ENCODE measurements at places on chromosomes 3 and 15.

DNA sequence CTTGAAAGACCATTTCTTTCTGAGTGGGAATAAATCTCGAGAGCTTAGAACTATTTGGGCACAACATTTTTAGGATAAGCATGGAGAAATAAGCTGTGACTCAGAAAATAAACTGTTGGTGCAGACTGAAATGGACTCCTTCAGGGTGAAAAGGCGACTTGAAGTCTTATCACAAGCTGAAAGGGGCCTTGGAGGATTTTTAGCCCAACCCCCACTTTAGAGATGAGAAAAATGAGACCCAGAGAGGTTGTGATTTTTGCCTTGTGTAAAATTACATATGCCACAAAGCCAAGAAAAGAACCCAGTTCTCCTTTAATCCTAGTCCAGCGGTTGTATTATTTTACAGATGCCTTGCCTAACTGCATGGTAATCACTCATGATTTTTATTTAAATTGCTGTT is 1.5 kb downstream of the ATP1B3 start:
- DNase-seq: peak; percentile 35

DNA sequence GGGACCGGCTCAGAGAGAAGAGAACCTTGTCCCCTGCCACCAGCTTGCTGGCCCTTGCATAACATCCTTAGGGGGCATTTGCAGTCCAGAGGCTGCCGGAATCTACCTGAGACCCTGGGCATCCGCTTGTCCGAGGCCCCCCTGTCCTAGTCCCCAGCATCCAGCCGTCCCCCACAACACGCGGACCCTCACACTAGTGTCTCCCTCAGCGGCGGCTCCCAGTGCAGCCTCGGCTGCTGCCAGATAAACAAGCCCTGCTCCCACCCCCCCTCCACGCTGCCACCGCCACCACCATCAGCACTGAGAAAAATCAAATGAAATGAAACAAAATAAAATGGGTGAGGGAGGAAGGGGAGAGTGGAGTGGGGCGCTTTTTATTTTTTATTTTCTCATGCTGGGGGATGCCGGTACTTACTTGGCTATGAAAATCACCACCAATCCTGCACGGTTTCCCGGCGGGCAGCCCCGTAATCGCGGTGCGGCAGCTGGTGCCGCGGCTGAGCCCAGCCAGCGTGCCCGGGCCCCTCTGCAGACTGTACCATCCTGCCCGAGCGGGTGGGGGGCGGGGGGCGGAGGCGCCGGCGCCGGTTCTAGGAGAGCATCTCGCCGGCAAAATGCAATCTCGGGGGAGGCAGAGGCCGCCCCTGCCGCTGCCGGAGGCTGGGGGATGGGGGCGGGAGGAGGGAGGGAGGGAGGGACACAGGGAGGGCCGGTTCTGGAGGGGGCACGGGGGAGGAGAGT is at the start of gene ATP2B2:
TSS of gene ATP2B2 (minus strand) at position 537 of the 741 bp plus-strand sequence. CDS start 56,043 bp downstream, outside the sequence.
- DNase-seq: no peak

DNA sequence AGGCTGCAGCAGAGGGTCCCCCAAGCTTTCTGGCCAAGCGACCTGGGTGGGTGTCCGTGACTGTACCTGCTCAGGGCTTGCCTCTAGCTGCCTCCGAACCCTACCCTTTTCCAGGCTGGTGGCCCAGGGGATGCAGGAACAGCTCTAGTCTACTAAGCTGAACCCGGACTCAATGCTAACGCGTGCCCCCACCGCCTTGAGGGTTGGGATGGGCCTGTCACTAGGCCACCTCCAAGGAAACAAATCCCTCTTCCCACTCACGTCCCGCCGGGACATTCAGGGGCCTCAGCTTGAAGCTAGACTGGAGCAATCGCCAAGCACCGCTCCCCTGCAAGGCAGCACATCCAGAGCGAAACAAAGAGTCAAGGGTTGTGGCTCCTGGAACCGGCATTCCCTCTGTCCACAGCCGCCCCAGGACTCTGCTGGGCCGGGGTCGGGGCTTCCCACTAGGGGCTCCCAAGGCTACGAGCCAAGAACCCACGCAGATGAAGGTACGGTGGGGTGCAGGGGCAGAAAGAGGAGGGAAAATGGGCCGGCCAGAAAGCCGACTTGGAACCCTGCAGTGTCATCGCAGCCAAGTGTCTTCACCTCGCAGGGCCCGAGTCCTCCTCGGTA is 2.9 kb downstream of the FBXL22 start:
- DNase-seq: no peak

DNA sequence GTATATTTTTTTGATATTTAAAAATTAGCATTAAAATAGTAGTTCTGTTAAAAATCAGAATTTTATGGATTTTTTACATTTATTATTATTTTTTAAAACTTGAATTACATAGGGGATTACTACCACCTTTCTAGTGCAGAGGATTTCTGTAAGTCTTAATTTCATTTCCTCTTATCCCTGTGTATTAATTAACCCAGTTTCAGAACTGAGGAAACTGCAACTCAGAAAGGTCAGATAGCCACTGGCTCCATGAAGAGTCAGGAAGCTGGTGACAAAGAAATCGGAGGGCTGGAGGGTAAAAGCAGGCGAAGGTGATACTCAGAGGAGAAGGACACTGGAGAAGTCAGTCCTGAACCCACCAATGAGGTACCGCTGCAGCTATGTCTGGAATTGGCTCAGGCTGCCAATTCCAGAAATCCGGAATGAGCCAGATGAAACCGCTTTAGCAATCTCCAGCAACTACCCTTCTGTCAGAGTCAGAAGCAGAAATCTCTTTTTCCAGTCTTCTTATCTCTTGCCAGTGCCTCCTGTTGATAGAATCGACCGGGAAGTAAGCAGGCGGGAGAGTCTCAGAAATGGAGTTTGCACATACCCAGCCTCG is 308.5 kb downstream of the SV2B start:
- DNase-seq: no peak

GRCh38 chr15:69848551-69849231 is 249.0 kb downstream of the TLE3 start:
- DNase-seq: no peak

GRCh38 chr3:152646004-152646403 is 188.9 kb upstream of the P2RY1 start:
- no peak for DNase-seq

GRCh38 chr3:110414855-110415254 is 656.8 kb upstream of the NECTIN3 start:
- DNase-seq: no peak

Data from AML-193 (cell line).